ENCODE measurements at places on chromosomes 7 and 10. TPM values are rescaled to one million over a fixed set of nuclear protein-coding genes. Genes with fewer than 3 reads are reported as not detected.

Gene OGDHL
- 0.33 TPM for total RNA-seq

Gene CALML3
- total RNA-seq, result not detected

Gene RAB19
- not detected for total RNA-seq

Gene PDZD7
- total RNA-seq, result 0.34 TPM

Gene DRGX
- not detected for total RNA-seq

Data from dermis blood vessel endothelial cell (primary cell).